ENCODE measurements at places on chromosomes 6 and 20.

GRCh38 chr20:40565001-40565681, 123.9 kb downstream of the MAFB start:
- DNase-seq, result no peak

DNA sequence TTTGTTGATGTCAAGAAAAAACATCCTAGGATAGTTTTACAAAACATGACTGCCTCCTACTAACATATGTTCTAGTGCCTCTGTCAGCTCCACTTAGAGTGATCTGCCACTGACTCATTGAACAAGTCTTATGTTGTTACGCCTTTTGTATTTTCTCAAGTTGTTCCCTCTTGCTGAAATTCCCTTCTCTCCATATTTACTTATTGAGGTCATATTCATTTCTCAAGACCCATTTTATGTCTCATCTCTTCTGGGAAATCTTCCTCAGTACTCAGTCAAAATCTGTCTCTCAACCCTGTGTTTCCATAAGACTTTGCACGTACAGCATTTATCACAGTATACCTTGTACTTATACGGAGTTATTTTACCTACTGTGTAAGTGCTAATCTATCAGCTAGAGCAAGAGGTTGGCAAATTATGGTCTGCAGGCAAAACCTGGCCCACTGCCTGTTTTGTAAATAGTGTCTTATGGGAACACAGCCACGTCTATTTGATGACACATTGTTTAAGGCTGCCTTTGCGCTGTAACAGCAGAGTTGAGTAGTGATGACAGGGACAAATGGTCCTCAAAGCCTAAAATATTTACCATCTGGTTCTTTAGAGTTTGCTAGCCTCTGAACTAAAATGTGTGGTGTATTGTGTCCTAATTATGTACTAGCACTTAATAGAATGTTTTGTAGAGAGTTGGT, 83.4 kb downstream of the ADGRB3 start:
- no peak for DNase-seq

DNA sequence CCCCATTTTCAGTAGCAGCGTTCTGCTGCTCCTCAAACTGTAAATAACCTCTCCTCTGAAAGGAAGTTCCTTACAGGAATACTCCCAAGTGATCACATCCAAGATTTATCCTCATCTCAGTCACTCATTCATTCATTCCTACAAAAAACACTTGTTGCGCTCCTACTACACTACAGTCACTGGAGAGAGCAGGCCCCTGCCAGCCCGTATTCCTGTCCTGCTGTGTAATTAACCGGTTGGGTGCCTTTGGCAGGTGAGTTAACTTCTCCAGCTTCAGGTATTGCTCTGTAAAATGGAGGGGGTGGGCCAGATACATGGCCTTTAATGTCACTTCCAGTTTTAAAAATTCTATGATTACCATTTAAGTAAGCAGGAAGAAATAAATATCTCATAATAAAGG, 15.0 kb upstream of the ZBTB24 start:
- DNase-seq, result no peak

GRCh38 chr6:17962436-17963031, 24.9 kb downstream of the KIF13A start:
- no peak for DNase-seq

GRCh38 chr20:35742741-35743523, 872 bp upstream of the RBM39 start:
- DNase-seq, result no peak

- no peak for DNase-seq
Observed at GRCh38 chr6:113881478-113881980, 24.4 kb downstream of the MARCKS start.

DNA sequence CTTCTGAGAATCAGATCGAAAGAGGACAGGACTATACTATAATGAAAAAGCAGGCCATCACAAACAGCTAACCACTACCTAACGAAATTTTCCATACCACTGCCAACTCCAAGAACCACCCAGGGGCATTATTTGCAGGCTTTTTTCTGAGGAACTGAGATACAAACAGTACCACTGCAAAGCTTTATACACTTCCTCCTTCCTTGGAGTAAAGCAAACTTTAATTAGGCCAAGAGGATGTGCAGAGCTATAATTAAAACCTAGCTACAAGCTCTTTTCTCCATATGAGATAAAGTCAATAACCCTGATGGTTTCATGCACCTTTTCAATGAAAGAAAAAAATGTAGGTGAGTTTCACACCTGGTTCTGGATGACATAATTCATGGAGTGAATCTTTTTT, 68.5 kb downstream of the ELOVL5 start:
- DNase-seq, result no peak

DNA sequence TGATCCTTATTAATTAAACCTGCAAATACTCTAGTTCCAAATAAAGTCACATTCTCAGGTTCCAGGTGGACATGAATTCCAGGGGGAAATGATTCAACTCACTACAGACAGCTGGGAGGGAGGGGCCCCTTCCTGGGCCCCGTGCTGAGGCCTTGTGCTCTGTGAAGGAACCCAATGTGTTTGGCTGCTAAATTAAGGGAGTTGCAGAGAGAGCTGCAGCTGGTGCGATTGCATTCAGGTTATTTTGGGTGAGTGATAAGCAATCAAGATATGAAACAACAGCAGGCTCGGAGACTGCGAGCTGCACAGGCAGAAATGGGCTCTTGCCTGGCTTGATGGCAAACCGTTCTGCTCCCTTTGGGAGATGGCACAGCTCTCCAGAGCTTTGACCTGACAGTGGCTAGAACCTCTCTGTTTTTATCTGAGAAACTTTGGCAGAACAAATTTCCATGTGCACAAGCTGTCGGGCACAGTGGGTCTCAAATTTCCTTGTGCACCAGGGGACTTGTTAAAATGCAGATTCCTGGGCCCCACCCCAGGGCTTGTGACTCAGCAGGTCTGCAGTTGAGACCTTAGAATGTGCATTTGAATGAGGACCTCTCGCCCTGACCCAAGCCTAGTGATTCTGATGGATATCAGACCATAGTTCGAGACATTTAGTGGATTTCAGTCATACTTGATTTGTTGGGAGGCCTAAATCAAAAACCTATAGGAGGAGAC, 9.8 kb downstream of the MAPK13 start:
- DNase-seq, result no peak

GRCh38 chr20:47290008-47290407, 66.5 kb downstream of the ZMYND8 start:
- DNase-seq, result no peak

DNA sequence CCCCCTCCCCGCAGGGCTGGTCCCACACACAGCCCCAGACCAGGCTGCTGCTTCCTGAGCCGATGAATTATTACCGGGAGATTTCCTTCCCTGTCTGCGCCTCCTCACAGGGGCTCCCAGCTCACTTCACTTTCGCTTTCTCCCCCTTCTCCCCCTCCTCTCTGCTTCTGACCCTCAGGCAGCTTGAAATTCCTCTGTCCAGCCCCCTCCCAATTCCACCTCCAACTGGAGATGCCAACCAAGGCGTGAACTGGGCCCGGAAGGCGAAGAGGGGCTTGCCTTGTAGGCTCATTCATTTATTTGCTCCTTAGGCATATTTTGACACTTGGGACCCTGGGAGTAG, 1.7 kb upstream of the TCF15 start:
- no peak for DNase-seq

Measured in activated naive CD8-positive, alpha-beta T cell treated with anti-CD3 and anti-CD28 coated beads, Interleukin-2, amount 50 U/mL, for 16 hours (primary cell).